CD4-positive, alpha-beta T cell treated with Interleukin-10 for 1 hour (primary cell): ENCODE measurements at places on chromosomes 7 and 10.

DNA sequence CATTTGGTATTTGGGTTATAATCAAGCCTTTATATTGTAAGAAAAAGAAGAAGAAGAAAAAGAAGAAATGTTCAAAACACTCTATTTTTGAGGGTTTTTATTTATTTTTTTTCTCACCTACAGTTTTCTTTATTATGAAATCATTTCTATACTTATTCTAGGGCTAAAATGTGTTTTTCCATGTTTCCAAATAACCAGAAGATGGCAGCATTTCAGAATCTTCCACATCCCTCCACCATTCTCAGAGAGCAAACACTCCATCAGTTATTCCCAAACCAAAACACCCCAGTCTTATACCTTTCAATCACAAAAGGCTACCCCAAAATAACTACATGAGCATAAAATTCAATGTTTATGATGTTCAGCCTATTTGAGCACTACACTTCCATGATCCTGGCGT lies 38.7 kb upstream of the PPP1R17 start:
- no peak for DNase-seq

- DNase-seq = peak; percentile 19
Measured at GRCh38 chr10:12262278-12262981, 66.4 kb downstream of the CDC123 start.

DNA sequence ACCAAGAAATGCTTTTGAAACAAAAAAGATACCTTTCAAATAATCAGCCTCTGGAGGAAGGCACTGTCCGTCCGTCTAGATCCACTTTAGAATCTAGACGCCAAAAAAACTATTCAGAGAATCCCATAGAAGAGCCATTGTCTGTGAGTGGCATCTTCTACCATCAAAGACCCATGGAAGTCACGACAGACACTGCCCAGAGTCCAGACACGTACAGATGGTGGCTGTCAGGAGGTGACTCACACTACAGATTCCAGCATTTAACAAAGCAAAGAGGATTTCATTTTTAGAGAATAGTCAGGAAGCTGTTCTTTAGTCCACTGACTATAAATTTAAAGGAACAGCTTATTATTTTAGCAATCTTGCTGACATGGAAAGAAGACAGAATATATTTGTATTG lies 11.7 kb downstream of the C1QL3 start:
- DNase-seq = no peak

GRCh38 chr10:108515821-108516220 lies 1351.3 kb upstream of the SORCS1 start:
- no peak for DNase-seq

DNA sequence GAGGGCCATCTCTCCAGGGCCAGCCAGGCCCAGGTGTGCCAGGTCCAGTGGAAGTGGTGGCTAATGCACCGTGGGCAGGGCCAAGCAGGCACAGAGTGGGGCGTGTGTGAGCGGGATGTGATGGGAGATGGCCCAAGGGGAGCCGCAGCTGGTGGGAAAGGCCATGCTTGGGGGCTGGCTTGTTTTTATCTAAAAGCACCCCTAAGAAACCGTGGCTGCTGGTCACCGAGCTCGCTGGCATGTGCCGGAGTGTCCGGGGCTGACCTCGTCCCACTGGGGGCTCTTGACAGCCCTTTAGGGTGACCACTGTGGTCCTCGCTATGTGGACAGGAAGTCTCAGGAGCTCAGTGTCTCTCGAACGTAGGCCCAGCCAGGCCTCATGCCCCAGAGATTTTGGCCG lies 582.4 kb upstream of the FOXK1 start:
- DNase-seq = no peak

DNA sequence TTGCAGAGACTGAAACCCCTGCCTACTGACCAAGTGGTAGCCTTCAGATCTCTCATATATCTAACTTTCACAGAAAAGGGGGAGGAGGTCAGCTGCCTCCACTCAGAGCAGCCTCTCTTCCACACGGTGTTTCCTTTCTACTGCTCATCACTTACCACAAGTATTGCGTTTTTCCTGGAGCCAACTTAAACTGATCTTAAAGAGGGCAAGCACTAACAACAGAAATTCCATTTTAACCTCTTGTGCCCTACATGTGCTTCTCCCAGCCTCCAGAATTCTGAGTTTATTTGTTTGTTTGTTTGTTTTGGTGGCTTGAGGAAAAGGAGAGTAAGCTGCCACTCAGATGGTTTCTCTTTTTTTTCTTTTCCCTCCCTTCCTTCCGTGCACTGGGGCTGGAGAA lies 19.1 kb downstream of the SKIDA1 start:
- no peak for DNase-seq

DNA sequence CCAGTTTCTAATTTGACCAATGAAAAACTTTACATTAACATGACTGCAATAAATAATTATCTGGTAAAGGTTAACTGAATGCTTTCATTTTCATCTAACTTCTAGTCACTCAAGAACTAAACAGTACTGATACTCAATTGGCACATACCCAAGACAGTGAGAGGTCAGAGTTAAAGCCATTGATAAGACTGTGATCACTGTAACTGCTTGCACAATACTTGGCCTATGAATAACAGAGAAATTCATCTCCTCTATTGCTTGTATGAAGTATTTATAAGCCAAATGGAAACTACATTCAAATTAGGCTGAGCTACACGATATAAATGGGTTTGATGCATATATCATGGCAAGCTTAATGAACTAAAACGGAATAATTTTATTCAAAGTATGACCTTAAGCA lies 43.0 kb downstream of the HERC4 start:
- DNase-seq = no peak

GRCh38 chr7:1024331-1024841 lies 20.0 kb upstream of the GPR146 start:
- no peak for DNase-seq

- DNase-seq = no peak
Measured at GRCh38 chr10:14102056-14102455, 228.7 kb downstream of the FRMD4A start.

- DNase-seq = no peak
Measured at GRCh38 chr10:1171182-1171581, 115.0 kb downstream of the WDR37 start.

- DNase-seq = peak; percentile 52
Measured at GRCh38 chr10:97427571-97428179, 1.7 kb downstream of the PGAM1 start.

DNA sequence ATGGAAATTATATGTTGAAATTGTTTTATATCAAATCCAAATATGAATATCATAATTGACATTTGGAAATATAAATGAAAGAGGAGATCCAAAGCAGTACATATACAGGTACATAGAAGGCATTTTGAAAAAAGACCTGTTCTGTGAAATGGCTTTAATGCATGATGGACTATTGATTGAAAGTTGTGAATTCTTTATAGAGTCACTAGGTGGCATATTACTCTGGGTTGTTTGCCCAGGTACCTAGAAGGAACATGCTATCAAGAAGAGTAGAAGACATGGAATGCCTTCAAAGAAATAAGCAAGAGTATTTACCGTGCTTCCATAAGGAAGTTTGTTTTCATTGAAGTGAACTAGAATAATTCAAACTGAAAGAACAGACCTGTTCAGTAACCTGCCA lies 160.0 kb upstream of the ANK3 start:
- peak; percentile 30 for DNase-seq

DNA sequence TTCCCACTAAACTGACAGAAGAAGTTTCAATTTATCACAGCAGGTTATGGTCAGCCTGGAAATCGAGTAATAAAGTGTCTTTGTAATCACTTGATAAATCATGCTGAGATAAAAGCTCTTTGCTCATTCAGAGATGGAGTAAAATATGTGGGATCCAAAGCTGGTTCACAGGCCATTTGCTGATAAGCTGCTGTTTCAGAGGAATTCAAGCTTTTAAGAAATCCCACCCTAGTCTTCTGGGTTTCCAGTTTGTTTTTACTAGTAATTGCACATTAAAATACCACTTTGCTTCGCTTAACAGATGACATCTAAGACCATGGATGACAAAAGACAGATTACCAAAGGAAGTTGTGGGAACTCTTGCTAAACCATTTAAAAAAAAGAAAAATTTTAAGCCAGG lies 37.4 kb upstream of the CDK6 start:
- DNase-seq = no peak

DNA sequence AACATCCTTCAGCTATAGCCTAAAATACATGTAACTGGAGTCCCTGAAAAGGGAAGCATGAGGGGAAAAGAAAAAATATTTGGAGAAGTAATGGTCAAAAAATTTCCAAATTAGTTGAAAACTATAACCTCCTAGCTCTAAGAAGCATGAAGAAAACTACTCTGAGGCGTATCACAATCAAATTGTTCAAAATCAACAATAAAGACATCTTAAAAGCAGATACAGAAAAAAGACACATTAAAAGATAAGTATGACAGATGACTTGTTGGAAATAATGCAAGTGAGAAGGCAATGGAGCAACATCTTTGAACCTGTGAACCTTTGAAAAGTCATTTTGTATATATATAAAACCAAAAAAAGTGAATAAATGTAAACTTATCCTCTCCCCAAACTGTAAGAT lies 93.1 kb downstream of the RNF32 start:
- DNase-seq = no peak

DNA sequence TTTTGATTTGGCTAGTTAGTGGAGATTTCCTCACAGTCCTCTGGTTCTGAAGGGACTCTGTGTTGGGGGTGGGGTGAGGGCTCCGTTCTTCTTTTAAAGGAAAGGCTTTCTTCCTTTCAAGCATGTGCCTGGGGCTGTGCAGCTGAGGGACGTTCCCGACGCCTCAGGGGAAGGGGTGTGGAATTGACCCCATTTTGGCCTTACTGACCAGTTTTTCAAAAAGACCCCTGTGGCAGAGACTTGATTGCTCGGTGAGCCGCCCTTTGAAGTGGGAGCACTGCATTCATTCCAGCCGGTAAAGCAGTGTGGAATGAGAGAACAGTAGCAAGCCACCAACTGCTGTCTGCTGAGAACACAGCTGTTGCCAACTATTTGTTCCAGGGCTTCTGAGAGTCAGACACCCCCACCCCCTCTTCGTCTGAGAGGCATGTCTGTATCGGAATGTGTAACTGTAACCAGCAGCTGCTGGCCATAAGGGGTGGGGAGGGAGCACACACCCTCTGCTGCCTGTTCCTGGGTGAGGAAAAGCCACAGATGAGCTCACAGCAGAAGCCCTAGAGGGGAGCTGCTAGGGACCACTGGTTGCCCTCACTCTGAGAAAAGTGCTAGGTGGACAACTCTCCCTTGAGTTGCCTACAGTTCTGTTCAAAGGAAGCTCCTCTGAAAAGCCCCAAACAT lies 33.2 kb downstream of the WBP1L start:
- DNase-seq = no peak

DNA sequence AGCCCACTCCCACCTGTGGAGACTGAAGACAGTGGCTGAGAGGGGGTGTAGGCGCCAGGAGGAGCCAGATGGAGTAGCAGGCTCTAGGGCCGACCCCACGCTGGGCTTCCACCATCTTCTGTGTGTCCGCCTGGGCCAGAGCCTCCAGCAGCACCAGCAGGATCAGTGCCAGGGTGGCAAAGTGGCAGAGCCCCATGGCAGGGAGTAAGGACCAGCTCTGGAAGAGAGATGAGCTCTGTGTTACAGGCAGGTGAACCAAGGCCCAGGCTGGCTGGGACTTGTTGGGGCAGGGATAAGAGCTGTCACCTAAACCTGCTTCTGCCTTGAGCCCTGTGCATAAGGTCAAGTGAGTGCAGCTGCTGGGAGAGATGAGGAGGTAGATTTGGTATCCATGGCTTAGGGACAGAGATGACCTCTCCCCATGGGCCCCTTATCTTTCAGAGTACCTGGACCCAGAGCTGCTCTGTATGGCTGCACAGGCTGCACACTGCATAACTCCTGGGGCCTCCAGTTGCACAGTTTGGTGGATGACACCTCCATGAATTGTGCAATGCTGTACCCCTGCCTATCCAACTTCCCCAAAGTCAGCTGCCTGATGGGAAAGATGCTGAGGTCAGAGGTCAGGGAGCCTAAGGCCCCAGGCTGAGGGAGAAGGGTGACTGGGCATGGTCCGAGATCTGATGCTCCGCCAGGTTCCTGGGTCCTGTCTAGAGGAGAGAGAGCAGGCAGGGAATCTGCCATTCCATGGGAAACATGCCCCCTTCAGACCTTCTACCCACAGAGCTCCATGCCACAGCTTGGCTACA lies 7.4 kb upstream of the SAMD8 start:
- no peak for DNase-seq
